Vagina (tissue), 2 donors: ENCODE measurements at places on chromosomes 1 and 21.

DNA sequence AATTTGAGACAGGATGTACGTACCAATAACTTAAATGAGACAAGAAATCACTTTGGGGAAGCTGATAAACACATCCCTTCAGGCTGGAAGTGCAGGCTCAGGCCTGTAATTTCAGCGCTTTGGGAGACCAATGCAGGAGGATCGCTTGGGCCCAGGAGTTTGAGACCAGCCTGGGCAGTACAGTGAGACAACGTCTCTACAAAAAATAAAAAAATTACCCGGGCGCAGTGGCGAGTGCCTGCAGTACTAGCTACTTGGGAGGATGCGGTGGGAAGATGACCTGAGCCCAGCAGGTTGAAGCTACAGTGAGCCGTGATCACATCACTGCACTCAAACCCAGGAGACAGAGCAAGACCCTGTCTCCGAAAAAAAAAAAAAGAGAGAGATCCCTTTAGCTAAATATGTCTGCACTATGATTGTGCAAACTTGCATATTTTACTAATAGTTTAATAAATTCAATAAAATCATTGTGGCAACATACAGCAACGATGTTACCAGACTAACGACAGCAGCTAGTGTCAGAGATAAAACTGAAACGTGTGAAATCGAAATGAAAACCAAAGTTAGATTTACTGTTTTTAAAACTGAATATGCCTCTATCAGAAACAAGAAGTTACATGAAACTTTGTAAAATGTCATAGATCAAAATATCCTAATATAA lies 54.7 kb downstream of the CD2 start:
- no peak for DNase-seq

- DNase-seq, result no peak
Observed at GRCh38 chr1:224427346-224427745, 7.3 kb downstream of the WDR26 start.

- no peak for DNase-seq
Observed at GRCh38 chr1:84069236-84069845, 70.4 kb upstream of the TTLL7 start.

DNA sequence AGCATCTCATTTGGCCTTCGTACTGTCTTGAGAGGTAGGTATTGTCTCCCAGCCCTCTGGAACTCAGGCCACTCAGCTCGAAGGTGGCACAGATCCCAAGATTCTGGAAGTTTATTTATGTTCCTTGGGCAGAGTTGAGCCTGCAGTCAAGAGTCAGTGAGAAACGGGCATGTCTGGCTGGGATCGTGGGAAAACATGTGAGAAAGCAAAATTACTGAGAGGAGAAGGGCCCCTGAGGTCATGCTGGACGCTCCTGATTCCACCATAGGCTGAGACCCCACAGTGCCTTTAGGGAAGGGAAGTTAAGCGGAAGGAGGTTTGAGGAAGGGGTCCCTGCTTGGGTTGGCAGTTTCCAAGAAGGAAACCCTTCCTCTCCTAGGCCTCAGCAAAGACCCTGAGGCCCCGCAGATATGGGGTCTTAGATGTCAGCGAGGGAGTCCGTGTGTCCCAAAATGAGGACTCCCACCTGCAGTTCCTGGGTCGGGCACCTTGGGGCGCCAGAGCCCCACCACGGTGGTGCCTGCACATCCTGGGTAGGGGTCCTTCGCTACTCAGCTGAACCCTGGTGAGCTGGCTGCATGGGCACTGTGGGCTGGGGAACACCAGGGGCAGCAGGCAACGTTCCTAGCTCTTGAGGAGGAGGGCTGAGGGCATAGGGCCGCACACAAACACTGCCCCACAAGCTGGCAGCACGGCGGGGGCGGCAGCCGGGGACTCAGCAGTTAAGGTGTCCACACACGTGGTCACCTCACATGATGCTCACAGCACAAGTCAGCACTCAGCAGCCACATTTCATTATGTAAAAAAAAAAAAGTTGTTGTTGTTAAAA lies 12.3 kb upstream of the SEMA4A start:
- no peak for DNase-seq

DNA sequence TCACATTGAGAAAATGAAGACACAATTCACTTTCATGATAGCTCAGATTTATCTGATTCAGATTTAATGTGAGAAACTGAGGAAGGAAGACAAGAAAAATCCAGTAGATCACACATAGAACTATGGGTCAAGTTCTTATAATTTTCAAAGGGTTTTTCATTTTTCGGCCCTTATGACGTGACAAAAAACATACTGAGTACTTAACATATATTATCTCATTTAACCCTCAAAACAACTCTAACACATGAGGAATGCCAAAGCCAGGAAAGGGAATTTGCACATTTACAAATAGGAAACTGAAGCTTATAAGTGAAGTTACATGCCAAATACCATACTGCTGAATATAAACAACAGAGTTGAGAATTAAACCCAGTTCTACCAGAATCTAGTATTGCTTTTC lies 27.6 kb downstream of the SOD1 start:
- DNase-seq, result no peak

- DNase-seq, result no peak
Observed at GRCh38 chr1:94315552-94316116, 78.2 kb upstream of the ARHGAP29 start.
